ENCODE measurements at places on chromosomes 13 and 19.

DNA sequence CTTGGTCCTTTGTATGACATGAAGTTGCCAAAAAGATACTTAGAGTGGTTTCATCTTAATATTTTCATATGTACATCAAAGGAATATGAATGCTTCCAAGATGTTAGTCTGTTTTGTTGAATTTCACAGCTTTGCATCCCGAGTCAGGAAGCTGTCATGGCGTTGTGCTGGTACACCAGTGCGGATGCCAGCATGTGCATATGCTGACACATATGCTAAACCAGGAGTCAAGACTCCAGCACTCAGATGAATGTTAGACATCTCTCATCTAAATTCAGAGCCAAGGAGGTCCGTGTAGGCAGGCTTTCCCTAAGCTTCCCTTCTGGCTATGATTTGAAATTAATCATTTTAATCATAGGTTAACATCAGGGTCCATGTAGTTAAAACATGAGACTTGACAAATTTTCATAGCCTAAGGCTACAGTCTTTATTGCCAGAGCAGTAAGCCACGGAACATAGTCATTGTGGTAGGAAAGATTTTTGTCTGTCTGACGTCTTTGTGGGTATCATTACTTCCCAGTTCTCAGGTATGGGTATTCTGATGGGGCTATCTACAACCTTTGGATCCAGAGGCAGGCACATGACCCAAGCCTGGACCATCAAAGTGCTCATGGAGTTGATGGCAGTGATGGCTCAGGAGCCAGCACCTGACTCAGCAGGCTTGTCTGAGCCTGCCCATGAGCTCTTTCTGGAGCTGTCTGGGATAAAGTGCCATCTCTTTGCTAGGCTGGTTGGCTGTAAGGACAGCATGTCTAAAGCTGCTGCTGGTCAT, 246.1 kb downstream of the KCNRG start:
- no peak for DNase-seq

- DNase-seq = no peak
These were observed 45.7 kb upstream of the ZNF730 start for GRCh38 chr19:23071147-23071511.

- DNase-seq = no peak
These were observed 14.8 kb downstream of the FPR3 start for GRCh38 chr19:51809787-51810186.

GRCh38 chr19:14769201-14769600, 9.2 kb downstream of the ADGRE2 start:
- no peak for DNase-seq

- DNase-seq = no peak
These were observed 26.6 kb upstream of the ZNF331 start for GRCh38 chr19:53511357-53511756.

DNA sequence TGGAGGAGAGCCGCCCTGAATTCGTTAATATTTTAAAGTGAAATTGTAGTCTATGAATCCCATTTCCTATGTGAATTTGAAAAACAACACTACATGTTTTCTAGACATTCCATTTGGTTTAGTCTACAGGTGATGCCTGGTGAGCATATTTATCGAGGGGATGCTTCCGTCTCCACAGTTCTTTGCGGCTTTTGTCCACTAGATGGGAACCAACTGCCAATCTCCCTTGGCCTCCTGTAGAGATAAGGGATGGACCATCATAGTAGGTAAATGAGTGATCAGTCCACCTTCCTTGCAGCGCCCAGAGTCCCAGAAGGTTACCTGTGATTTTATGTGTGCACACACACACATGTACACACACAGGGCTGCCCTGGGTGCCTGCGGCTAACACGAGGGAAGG, 289.8 kb upstream of the SOX21 start:
- DNase-seq = no peak

- DNase-seq = no peak
These were observed 607.6 kb downstream of the FGF9 start for GRCh38 chr13:22278336-22278929.

DNA sequence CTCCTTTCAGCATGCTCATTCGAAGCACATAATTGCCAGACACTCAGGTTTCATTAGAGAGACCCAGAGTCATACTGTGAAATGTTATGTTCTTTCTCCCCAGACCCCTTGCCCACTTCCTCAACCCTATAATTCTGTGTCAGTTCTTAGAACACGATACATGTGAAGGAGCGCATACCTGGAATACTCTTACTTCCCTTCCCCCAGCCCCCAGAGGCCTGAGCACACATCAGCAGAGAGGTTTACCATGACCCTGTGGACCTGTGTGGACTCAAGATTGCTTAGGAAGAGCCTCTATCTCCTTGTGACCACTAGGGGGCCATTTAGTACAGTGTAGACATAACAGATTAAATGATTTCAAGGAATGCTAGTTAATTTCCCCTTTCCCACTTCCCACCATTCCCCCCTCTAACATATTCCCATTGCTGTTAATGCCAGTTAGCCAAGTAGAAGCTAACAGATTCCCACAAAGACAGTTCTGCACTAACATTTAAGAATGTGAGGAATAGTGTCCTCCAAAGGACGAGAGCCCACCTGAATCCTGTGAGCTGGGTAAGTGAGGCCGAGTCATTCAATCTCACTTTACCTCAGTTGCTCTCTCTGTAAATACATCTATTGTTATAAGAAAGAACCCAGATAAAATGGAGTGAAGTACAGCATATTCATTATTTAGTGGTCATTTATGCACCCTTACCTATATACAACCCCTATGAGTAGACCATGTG, 154.2 kb upstream of the MAB21L1 start:
- peak; percentile 28 for DNase-seq

DNA sequence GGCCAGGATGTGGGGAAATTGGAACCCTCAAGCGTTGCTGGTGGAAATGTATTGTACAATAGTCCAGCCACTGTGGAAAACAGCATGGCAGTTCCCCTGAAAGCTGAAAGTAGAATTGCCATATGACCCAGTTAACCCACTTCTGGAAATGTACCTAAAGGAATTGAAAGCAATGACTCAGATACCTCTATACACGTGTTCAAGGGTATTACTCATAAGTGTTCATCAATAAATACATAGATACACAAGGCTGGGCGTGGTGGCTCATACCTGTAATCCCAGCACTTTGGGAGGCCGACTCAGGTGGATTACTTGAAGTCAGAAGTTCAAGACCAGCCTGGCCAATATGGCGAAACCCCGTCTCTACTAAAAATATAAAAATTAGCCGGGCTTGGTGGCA, 71.9 kb upstream of the IRS2 start:
- DNase-seq = no peak

DNA sequence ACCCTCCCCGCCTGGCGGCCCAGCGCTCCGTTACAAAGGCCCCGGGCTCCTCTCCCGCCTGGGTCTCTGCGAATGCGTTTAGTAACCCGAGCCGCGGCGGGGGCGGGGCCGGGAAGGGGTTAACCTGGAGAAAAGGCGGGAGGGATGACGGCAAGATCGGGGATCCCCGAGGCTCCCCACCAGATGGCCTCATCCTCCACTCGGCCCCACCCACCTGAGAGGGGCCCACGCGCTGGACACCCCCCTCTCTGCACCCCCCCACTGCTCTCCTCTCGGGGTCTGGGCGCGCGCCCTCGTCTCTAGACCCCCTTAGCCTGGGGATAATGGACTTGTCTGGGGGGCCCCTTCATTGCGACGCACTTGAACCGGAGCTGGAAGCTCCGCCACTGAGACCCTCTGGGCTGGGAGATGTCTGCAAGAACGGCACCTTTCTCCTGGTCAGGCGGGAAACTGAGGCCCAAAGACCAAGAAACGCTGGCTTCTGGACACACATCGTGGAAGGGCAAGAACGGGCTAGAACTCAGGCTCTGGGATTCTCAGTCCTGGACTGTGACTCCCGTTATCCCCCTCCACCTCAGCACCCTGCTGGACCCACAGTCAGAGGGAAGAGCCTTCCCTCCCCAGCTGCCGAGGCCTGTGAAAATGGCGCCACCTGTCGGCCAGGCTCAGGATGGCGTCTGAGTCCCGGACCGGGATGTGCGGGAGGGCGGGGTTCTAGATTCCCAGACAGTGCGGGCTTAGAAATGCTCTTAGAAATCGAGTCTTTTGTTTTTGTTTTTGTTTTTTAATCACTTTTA, 2.9 kb upstream of the LTBP4 start:
- DNase-seq = no peak

- no peak for DNase-seq
These were observed 15.9 kb upstream of the ZNF681 start for GRCh38 chr19:23774524-23774971.

GRCh38 chr13:60312851-60313505, 84.0 kb upstream of the TDRD3 start:
- no peak for DNase-seq

DNA sequence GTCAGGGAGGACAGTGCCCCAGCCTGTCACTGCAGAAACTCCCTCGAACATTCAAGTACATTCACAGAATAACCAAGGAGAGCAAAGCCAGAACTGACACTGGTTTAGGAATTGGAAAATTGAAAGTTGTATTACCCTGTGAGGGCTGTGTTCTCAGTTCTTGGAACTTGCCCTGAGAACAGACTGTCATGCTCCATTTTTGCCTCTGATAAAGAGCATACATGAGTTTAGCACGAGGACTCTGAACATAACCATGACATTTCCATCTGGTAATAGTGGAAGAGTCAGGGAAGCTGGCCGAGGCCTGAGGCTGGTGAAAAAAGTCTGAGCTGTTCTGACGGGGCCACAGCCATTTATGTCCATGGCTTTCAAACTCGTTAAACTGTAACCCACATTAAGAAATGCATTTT, 15.2 kb upstream of the SLC25A30 start:
- no peak for DNase-seq

DNA sequence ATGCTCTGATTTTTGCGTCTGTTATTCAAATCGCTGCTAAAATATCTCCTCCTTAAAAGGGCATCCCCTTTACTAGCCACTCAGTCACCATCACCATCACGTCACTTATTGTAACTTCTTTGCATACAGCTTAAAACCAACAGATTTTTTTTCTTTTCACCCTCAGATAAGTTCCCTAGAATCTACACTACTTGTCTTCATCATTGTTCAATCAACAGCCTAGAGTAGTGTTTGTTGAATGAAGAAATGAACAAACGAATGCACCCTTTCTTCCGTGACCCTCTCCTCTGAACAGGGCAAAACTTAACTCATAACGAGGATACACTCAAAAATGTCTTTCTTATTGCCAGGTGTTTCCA, 1.1 kb upstream of the AKAP11 start:
- no peak for DNase-seq

DNA sequence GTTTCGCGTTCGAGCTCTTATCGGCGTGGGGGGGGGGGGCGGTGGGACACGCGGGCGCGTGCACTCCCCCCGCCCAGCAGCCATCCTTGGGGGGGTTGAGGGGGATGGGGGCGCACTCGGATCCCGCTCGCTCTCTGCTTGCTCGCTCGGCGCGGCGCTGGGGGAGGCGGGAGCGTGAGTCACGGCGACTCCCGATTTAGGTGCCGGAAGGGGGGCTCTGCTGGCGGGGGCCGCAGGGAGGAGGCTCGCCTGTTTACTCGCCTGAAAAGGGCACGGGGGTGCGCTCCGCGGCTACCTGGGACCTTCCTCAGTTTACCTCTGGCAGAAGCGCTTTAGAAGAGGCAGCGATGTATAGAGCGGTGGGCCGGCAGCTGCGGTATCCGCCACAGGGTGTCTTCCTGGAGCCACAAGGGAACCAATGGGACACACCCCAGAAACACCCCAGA, 1.1 kb upstream of the PDE4A start:
- no peak for DNase-seq

GRCh38 chr13:76414320-76414719, 471.9 kb downstream of the KCTD12 start:
- no peak for DNase-seq

GRCh38 chr19:36417752-36418286, 625 bp downstream of the ZFP82 start:
- no peak for DNase-seq

DNA sequence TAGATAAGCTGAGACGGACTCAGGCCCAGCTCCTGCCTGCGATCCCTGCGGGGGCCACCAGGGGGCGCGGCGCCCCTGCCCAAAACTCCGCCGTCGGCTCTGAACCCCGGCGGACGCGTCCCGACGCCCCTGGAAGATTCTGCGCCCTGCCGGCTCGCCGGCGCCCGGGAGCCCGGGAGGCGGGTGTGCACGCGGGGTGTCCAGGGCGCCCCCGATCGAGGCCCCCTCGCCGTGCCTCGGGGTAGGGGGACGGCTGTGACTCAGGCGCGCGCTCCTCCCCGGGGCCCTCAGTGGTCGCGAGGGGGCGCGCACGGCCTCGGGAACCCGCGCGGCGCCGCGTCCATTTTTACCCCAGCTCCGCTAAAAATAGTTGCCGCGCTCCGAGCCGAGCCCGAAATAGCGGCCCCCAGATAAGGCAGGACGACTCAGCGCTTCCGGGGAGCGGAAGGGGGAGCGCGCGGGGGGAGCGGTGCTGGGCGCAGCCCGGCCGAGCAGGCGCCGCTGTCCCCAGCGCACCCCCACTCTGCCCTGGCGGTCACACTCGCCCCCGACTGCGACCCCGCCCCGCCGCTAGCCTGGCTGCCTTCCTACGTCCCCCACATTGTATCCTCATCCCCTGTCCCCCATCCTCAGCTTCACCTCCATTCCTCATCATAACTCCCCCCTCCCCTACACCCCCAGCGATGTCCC, 16.0 kb upstream of the ERCC1 start:
- no peak for DNase-seq

DNA sequence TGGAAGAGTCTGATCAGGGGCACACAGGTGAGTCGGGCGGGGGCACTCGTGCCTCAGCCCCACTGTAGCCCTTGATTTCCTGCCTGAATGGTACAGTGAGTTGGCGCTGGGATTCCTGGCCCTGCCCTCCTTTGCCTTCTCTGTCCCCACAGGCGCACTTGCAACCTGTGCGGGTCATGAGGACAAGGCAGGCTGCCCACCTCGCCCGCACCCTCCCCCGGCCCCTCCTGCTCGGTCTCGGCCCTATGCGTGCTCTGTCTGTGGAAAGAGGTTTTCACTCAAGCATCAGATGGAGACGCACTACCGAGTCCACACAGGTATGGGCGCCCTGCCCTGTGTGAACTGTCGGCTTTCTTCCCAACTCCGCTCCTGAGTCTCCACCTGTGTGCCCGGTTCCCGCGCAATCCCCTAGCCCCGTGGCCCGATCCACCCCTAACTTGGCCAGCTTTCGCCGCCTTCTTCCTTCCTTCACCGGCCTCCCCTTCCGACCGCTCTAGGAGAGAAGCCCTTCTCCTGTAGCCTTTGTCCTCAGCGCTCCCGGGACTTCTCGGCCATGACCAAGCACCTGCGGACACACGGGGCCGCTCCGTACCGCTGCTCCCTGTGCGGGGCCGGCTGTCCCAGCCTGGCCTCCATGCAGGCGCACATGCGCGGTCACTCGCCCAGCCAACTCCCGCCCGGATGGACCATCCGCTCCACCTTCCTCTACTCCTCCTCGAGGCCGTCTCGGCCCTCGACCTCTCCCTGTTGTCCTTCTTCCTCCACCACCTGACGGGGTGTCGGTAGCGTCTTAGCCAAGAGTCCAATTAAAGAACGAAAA, 1.6 kb upstream of the KMT2B start:
- DNase-seq = no peak
